ENCODE measurements at places on chromosomes 11 and 22.

- DNase-seq = no peak
These were observed 25.7 kb downstream of the TTC12 start for GRCh38 chr11:113339929-113340589.

DNA sequence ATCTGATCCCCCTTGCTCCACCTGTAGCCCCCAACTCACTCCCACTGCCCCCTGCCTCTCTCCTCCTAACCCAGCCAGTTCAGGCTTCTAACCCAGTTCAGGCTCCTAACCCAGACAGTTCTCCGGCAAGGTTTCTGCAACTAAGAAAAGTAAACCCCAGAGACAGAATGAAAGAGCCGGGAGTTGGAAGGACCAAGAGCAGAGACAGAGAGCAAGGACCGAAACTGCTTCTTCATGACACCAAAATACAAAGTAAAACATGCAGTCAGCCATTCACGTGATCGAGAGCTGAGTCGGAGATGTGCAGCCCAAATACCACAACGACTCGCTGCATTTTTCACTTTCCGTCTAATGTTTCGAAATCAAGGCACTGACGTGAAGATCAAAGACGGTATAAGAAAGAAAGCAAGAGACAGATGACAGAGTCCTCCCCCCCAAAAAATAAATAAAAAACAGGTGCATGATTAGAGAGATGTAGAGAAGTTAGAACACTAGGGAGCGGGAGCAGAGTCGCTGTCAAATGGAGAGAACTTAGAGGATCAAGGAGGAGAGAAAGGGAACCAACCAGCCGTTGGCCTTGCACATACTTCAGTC lies 884 bp downstream of the IL10RA start:
- no peak for DNase-seq

GRCh38 chr11:114296605-114297372 lies 590 bp downstream of the NNMT start:
- peak; percentile 21 for DNase-seq

DNA sequence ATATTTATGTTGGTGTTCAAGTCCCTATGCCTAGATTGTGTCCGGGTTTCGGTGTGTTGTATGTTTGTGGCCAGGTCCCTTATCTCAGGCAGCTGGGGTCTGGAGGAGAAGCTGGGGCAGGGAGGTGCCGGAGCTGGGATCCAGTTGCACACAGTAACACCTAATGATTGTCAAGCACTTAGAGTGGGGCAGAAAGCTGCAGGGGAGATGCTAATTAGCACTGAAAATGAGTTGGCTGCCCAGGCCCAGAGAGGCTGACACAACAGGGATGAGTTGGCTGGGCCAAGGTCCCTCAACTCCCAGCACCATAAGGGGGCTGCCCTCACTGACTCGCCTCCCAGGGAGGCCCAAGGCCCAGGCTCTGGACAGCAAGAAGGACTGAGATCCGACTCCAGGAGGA lies 12.2 kb downstream of the PDE2A start:
- DNase-seq = no peak

All from osteocyte (in vitro differentiated cells).